Cardiac septum (tissue), 1 donor: ENCODE measurements at places on chromosomes 13 and 19. TPM values are rescaled to one million over a fixed set of nuclear protein-coding genes. Genes with fewer than 3 reads are reported as not detected.

- DNase-seq: no peak
Observed at GRCh38 chr19:17741456-17741855, 9.8 kb upstream of the FCHO1 start.

GRCh38 chr13:111168107-111168506 is 53.0 kb downstream of the ARHGEF7 start:
- DNase-seq: no peak

DNA sequence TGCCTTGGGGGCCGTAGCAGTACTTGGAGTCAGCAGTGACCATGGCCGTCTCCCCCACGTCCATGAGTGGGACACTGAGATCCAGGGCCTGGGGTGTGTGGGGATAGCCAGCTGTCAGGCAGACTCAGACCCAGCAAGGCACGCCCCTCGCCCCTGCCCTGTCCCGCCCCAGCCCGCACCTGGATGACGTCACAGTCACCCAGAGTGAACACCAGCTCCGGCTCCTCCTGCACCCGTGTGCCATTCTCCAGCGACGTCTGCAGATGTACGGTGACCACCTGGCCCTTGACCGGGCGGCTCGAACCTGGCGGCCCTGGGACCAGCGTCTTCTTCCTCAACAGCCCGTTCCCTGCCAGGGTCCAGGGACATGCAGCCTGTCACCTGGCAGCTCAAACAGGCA is 4.0 kb downstream of the FKBP8 start:
- DNase-seq: no peak

- DNase-seq: no peak
Observed at GRCh38 chr13:30352121-30352520, 44.8 kb upstream of the KATNAL1 start.

- DNase-seq: no peak
Observed at GRCh38 chr13:73225990-73226389, 167.2 kb downstream of the KLF5 start.

DNA sequence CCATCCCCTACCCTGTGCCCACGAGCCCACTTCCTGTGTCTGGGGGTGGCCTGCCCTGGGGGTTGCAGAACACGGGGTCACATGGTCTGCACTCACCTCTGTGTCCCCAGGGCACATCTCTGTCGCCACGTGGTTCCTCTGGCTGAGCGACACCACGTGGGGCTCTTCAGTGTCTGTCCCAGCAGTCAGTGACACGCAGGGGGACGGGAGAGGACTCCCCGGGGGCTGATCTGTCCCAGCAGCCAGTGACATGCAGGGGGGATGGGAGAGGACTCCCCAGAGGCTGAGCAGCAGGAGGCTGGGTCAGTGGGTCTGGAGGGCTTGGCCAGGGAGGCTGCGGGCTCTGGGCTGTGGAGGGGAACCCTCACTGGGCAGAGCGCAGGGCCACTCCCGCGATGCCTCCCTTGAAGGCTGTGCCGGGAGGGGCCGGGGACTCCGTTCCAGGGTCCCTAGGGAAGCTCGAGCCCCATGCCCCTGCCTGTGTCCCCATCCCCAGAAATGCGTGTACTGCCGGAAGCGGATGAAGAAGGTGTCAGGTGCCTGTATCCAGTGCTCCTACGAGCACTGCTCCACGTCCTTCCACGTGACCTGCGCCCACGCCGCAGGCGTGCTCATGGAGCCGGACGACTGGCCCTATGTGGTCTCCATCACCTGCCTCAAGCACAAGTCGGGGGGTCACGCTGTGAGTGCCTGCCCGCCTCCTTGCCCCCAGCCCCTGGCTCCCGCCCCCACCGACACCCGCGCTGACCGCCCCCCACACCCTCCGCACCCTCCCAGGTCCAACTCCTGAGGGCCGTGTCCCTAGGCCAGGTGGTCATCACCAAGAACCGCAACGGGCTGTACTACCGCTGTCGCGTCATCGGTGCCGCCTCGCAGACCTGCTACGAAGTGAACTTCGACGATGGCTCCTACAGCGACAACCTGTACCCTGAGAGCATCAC is 174.8 kb downstream of the KDM4B start:
- no peak for DNase-seq

- DNase-seq: no peak
Observed at GRCh38 chr13:101880581-101880980, 428.1 kb downstream of the ITGBL1 start.

- DNase-seq: no peak
Observed at GRCh38 chr13:59771272-59771671, 392.5 kb downstream of the DIAPH3 start.

PDX1 gene
- total RNA-seq: not detected

FXYD5 gene
- 19.0 TPM for total RNA-seq

HOMER3 gene
- 15.6 TPM for total RNA-seq
